ENCODE measurements at places on chromosomes 16 and 17.

DNA sequence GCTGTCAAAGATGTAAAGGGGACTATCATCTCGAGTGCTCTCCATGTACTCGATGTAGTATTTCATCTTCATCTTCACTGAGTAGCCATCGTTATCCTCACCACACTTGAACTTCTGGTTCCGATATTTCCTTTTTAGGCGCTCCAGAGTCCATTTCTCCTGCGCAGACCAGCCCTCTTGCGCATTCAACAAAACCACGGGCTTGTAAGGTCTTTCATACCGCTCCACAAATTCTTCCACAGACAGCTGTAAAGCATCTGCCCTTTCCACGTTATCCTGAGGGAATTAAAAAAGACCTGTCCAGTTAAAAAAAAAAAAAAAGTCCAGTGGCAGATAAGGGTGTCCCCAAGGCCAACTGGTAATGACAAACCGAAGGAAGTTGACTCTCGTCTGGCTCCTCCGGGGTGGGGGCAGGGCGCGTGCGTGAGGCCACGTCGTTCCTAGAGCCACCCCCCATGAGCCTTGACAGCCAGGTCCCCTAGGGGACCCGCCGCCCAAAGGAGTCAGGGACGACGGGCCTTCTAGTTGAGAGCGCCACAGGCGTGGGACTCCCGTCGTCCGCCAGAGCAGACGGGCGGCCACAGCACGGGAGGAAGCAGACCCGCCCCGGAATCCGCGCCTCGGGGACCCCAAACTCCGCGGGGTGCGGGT lies 701 bp downstream of the JMJD6 start:
- peak; percentile 64 for DNase-seq

DNA sequence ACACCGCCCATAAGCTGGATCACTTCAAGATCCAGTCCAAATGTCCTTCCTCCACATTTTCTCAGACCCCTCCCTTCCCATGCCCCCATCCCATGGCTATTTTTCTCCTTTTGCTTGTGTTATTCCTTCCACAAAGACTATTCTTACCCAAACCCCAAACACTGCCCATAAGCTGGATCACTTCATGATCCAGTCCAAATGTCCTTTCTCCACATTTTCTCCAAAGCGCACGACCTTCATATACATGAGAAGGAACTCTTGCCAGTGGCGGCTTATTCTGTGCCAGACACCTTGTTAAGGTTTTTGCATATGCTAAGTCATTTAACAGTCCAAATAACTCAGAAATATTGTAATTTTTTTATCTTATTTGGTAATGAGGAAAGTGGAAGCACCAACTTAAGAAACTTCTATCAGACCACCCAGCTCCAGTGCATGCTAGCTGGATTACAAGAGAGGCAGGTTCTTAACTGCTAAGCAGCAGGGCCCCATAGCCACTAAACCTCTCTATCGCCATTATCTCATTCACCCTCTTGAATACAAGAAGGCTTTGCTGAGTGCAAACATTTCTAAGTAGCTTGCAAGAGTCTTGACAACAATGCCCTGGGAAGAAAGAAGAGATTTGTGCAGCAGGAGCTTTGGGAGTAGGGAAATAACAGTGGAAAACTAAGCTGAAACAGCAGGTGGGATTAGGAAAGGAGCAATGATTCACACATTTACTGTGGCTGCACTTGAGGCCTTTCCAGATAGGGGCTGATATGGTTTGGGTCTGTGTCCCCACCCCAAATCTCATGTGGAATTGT lies 428.2 kb upstream of the MAF start:
- DNase-seq = no peak

DNA sequence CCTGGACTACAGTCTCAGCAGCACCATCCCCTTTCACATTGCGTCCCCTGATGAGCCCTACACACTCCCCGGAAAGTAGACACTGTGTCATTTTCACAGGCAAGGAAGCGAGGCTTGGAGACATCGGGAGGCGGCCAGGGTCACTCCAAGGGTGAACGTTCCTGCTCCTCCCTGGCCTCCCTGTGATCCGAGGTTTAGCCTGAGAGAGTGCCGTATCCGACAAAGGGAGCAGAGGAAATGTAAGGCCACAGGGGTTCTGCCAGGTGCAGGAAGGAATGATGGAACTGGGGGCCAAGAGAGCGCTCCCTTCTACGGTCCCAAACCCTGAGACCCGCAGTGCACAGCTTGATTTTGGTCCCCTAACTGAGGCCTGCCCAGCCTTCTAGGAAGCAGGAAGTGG lies 8.0 kb upstream of the PIK3R6 start:
- no peak for DNase-seq

GRCh38 chr17:67491009-67491680 lies 114.1 kb downstream of the PITPNC1 start:
- no peak for DNase-seq

DNA sequence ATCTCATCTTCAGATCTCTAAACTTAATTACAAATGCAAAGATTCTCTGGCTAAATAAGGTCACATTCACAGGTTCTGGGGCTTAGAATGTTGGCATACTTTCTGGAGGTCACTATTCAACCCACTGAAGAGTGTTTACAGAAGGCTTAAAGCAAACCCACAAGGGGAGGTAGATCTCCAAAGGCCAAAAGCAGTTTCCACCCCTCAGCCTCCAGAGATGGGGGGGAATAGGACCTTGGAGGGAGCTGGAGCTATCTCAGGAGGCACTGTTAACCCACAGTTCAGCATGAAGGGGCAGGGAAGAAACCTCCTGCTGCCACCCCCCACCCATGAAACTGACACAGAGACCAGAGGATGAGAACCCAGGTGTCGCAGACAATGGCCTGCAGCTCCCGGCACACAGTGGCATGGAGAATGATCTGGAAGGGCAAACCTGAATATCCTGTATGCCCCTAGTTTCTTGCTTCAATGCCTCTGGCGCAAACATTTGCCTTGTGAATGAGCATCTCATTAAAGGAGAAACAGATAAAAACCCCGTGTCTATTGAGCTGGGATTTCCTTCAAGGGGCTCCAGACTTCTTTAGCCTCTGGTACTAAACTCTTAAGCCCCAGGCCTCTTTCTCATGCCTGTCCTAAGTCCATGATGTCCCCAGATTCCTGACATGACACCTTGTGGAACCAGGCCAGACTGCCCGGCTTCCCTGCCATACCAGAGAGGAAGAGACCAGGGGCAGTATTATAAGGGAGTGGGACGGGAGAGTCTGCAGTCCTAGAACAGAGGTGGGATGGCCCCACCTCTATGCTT lies 103.1 kb upstream of the CDH5 start:
- DNase-seq = no peak

DNA sequence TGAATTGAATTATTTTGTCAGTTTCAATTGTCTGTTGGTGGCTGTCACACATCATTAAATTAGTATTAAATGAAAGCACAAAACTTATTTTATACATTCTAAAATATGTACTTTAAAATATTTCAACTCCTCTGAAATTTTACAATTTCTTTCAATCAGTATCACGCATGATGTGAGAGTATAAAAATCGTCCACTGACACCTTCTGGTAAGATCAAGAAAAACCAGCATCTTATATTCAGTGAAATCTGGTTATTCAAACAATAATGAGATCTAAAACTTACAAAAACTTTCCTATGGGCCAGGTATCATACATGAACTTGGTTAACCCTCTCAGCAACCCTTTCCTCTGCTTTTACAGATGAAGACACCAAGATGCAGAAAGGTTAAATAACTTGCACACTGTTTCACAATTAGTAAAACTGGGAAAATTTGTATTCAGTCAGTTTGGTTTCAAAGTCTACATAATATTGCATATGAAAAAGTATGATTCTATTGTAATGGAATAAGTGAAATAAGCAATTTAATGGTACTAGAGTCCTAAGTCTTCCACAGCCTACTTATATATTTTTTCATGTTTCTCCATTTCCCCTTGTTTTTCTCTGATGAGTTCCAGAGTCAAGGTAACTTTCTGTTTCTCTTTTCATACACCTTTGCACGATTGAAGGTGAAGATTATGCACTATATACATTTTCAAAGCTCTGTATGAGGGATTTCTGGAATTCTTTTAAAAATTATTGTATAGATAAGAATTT lies 58.7 kb downstream of the EFCAB5 start:
- DNase-seq = no peak

DNA sequence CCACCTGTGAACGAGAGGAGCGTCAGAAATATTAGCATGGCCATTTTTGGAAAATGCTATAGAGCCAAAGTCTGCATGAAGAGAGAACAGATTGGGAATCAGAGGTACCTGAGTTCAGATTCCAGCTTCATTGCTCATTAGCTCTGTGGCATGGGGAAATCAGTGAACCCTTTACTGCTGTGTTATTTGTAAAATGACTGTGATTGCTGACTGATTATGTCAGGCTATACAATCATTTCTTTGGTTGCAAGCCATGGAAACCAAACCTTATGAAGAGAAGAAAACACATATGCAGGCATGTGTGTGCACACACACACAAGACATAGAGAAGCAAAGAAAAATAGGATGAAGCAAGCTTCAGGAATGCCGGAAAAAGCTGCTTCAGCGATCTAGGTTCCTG lies 101.4 kb upstream of the HSBP1 start:
- no peak for DNase-seq

GRCh38 chr17:73089322-73090317 lies 2.9 kb downstream of the SLC39A11 start:
- DNase-seq = no peak

DNA sequence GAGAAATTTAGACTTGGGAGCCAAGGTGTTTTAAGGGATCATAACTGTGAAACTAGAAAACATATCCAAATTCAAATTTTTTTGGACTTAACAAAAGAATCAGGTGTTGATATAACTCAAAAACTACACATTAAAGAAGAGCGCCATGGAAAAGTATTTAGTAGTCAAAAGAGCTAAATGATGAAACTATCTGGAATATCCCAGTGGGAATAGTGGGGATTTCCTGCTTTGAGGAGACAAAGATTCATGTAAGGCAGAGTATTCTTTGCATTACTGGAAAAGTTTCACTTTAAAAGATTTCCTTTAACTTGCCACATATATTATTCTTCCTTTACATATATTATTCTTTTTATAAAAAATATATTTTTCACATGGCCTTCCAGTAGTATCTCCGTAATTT lies 40.3 kb upstream of the VPS4A start:
- no peak for DNase-seq

GRCh38 chr16:74101379-74102137 lies 195.1 kb upstream of the PSMD7 start:
- DNase-seq = no peak

GRCh38 chr16:27918755-27919154 lies 144.8 kb downstream of the GSG1L start:
- no peak for DNase-seq

- DNase-seq = no peak
Observed at GRCh38 chr17:81869221-81870130, 1.7 kb downstream of the ARHGDIA start.

GRCh38 chr16:88331989-88332920 lies 50.5 kb upstream of the ZNF469 start:
- DNase-seq = no peak

GRCh38 chr17:82449883-82450356 lies 632 bp downstream of the CYBC1 start:
- DNase-seq = peak; percentile 12

- DNase-seq = no peak
Observed at GRCh38 chr16:86693033-86693432, 114.7 kb downstream of the FOXL1 start.

DNA sequence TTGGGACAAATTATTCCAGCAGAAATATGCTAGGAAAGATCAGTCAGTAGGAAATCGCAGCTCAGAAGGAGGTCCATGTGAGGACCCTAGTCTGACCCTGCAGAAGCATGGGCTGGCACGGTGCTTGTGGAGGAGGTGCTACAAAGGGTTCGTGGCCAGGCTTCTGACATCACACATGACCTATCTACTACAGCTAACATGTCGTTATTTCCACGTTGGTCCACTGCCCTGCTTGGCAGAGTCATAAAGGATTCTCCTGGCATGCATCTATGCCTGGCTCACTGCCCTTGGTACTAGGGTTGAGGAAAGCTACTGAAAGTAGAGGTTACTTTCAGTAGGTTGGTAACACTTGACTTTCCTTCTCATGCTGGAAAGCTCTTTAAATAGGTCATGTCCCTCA lies 118.1 kb upstream of the SHISA6 start:
- no peak for DNase-seq

DNA sequence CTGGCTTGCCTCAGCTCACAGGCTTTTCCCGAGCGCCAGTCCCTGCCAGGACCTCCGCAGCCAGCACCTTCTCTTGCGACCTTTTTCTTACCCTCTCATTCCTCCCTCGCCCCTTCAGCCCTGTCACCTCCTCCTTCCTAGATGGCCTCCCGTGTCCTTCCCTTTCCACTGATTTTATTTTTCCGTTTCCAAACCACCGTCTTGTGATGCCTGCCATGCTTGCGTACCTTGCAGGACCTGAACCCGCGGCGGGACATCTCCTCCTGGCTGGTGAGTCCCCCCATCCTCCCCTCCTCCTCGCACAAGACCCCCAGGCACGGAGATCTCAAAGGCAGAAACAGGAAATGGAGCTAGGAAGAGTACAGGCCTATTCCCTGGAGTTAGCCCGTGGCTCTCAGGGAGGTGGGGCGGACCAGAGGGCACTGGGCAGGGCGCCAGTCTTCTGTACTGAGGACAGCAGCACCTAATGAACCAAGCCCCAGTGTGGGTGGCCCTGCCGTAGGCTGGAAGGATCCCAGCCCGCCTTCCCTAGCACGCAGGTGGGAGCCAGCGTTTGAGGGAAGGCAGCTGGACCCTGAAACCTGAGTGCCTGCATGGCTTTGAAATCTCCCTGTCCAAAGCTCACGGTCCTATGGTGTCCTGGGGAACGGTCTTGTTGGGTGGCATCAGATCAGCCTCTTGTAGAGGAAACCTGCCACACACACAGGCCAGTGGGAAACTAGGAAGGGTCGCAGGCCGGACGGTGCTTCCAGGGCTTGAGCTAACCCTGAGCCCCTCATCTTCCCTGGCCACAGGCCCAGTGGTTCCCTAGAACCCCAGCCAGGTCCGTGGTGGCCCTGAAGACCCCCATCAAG lies 612 bp downstream of the CISD3 start:
- DNase-seq = no peak

DNA sequence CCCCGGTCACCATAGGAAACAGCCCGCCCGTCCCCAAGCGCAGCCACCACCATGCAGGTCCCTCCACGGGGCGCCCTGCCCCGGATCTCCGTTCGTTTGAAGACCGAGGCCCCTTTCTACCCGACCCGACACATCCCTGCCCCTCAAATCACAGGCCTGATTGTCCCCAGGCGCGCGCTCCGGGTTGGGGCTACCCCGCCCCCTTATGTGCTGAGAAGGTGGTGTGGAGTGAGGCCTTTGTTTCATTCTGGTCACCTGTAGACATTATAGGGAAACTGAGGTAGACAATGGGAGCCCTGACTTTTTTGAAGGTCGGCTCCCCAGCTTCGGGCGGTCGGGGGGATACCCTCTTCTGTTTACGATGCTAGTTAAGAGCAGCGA lies 763 bp upstream of the ACTG1 start:
- peak; percentile 50 for DNase-seq

DNA sequence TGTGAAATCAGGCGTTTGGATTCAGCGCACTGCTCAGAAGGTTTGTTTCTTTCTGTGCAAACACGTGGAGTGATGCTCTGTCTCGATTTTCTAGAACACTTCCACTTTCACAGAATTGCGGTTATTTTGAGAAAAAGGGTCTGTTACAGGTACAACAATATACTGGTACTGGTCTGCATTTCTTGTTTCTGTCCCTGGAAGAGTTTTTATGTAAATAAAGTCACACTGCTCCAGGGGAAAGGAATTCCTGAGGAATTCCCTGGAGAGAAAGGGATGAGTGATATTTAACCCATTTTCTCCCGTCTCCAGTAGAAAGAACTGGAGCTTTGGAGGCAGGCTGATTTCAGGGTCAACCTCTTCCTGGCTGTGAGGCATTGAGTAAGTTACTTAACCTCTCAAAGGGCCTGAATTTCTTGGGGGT lies 16.2 kb upstream of the RMI2 start:
- DNase-seq = no peak
